ENCODE measurements at places on chromosomes 12 and 14.

GRCh38 chr12:57481671-57482070 is 2.0 kb upstream of the ARHGAP9 start:
- no peak for DNase-seq

DNA sequence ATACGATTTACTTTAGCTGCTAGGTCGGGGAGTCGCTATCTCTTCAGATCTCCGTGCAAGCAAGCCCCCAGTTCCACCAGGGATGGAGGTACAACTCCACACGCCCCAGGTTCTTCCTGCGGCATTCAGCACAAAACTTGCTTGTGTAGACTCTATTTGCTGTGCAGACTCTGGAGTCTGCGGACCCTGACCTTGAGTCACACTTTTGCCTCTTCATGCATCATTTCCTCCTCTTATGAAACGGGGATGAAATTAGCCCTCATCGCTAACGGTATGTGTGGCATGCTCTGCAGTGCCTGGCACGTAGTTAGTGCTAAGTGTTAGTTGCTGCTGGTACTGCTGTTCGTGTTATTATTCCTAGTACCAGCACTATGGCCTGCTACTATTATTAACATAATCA is 84.4 kb downstream of the TMEM132D start:
- DNase-seq, result no peak

GRCh38 chr14:103552011-103552845 is 10.2 kb downstream of the BAG5 start:
- no peak for DNase-seq

DNA sequence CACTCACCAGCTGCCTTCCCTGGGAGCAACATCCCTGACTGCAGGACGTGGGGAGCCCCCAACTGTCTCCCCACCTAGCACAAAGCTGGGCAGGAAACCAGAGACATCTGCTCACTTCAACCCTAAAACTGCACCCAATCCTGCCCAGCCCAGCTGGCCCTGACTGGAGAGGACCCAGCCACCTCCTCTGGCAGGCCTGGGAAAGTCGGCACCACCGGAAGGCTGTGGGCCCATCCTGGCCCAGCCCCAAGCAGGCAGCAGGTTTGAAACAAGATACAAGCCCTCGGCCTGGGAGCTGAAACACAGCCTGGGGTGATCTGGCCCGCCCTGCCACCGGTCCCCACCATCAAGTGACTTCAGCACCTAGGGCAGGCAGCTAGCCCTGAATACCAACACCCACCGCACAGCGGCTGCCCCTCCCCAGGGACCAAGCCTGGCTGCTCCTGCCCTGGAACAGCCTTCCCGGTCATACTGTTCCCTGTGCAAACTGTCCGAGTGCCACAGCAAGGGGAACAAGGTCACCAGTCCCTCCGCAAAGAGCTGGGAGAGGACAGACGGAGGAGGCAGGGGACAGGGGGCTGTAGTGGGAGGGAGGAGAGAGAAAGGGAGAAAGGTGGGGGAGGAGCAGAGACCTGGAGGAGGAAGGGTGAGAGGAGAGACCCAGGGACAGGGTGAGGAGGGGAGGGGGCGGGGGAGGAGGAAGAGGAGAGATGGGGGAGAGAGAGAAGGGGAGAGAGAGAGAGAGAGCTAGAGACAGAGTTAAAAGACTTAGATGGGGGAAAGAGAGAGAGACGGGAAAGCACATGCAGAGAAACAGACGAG is 115.7 kb downstream of the RFLNA start:
- DNase-seq, result no peak

- no peak for DNase-seq
Observed at GRCh38 chr12:71295953-71296352, 138.2 kb upstream of the TSPAN8 start.

DNA sequence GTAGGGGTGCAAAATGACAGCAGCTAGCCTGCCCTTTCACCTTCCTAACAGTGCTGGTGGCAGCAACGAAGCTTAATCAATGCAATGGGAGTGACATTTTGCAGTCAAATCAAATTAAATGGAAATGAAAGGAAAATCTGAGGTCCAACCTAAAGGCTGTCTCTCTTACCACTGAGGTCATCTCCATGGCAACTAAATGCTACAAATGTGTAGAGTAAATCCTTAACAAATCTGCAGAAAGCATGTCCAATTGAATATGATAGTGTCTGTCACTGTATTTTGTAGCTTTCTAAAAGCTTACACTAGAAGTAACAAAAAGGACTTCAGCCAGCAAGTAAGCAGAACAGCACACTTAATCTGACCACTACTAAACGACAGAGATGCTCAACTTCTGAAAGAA is 488.8 kb downstream of the BCAT1 start:
- DNase-seq, result no peak
